ENCODE measurements at places on chromosomes 2 and 18. TPM values are rescaled to one million over a fixed set of nuclear protein-coding genes. Genes with fewer than 3 reads are reported as not detected.

The PID1 gene
- total RNA-seq = 24.0 TPM

DNA sequence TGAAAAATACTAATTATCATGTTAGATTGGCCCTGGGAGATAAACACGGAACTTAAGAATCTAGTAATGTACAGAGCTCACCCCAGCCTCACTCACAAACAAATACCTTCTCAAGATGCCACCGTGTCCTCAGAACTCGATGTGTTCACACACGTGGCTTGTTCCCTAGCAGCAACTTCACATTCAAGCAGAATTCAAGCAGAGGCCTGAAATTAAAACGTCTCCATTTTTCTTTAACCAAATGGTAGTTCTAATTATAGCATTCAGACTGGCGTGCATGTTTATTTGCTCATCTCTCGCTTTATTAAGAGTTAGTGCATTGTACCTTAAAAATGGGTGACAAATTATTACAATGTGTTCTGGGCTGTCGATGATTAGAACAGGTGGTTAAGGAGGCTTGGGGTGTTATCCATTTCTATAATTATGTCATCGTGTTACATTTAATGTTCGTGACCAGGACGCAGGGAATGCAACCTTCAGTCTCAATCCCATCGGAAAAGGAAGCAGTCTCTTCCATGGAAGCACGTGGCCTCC is 57.3 kb upstream of the SLC66A3 start:
- no peak for DNase-seq

DNA sequence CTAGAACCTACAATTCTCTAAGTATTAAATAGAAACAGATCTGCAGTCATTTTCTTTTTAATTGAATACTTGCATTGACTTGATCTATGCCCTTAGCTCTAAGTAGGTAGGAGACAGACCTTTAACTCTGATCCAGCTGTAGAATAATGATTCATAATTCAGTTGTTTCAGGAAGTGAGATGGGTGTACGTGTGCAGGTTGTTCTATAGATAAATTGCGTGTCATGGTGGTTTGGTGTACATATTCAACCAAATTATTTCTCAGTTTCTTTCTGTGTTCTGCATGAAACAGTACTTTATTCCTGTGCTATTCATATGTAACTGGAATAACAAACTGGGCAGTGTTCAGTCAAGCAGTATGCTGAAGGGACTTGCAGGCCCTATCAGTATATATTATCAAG is 34.3 kb upstream of the CD226 start:
- no peak for DNase-seq

The FLACC1 gene
- total RNA-seq = 6.2 TPM

- DNase-seq = no peak
Measured at GRCh38 chr2:74441170-74441689, 507 bp downstream of the RTKN start.

GRCh38 chr2:17547737-17548136 is 7.2 kb downstream of the VSNL1 start:
- no peak for DNase-seq

DNA sequence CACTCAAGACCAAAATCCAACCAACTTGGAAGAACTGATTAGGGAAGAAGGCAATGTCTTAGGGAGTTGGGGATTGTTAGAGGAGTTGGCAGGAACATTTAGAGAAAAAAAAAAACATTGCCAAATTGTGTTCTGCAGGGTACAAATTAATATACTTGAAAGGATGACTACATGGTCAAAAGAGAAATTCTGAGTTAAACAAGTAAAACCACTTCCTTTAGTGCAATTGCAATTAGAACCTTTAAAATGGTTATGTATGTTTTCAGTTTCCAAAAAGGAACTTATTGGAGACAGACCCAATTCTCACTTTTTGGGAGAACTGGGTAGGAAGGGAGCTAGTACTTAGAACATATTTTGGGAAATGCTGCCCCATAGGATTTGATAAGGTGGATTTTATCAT is 137.9 kb downstream of the GPD2 start:
- no peak for DNase-seq

DNA sequence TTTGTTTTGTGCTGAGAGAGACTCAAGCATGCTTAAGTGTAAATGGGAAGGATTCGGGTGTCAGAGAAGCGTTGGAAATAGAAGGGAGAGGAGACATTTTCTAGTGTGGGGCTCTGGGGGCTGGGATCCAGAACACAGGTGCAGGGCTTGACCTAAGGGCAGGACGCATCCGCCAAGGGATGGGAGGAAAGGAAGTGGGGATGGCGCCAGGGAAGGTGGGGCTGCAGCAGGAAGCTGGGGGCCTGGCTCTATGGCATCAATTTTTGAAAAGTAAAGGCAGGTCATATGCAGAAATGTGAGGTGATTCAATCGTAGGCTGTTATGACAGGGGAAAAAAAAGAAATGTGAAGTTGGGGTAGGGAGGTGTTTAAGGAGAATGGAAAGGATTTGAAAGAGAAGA is 143.2 kb upstream of the SERTAD2 start:
- no peak for DNase-seq
